Glutamatergic neuron (in vitro differentiated cells): ENCODE measurements at places on chromosomes 5 and 9.

DNA sequence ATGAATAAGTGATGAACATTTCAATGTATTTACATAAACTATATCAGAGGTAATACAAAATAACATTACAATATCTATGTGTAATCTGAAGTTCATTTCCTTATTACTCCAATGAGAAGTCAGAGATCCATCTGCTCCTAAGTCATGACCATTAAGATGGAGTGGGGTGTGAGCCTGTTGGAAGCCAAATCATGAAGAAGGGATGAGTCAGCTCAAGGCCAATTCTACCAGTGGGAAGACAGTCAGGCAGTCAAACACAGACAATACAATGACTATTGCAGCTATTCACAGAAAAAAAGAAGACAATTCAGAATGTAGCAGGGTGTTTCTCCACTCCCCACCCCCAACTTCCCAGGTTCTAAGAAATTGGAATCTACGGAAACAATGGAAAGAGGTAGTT lies 155.0 kb downstream of the NFIB start:
- DNase-seq, result no peak

- no peak for DNase-seq
These were observed 159.1 kb downstream of the ROR2 start for GRCh38 chr9:91790917-91791316.

GRCh38 chr5:148336704-148337435 lies 1.5 kb downstream of the SPINK9 start:
- DNase-seq, result no peak

GRCh38 chr9:101664453-101664852 lies 69.7 kb upstream of the PPP3R2 start:
- no peak for DNase-seq

DNA sequence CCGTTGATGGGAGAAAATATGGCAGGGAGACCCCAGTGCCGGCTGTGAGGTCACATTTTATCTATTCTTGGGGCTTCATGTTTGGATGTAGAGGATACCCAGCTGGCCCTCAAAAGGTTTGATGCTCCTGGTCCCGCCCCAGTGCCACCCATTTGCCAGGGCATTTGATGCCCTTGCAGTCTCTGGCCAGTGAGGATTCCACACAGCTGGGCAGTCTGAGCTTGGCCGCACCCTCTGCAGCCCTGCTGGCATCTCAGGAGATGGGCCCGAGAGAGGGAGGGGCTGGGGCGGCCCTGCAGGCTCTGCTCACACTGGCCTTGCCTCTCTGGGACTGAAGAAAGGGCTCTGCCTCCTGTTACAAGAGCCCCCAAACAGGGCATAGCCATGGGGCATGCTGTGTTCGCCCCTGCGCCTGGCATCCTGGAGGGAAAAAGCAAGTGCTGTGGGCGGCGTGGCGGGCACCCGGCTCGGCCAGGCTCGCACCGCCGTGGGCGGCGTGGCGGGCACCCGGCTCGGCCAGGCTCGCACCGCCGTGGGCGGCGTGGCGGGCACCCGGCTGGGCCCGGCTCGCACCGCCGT lies 27.6 kb downstream of the ADAMTSL2 start:
- DNase-seq, result no peak

GRCh38 chr9:96150324-96151227 lies 151.4 kb downstream of the HSD17B3 start:
- DNase-seq, result no peak

DNA sequence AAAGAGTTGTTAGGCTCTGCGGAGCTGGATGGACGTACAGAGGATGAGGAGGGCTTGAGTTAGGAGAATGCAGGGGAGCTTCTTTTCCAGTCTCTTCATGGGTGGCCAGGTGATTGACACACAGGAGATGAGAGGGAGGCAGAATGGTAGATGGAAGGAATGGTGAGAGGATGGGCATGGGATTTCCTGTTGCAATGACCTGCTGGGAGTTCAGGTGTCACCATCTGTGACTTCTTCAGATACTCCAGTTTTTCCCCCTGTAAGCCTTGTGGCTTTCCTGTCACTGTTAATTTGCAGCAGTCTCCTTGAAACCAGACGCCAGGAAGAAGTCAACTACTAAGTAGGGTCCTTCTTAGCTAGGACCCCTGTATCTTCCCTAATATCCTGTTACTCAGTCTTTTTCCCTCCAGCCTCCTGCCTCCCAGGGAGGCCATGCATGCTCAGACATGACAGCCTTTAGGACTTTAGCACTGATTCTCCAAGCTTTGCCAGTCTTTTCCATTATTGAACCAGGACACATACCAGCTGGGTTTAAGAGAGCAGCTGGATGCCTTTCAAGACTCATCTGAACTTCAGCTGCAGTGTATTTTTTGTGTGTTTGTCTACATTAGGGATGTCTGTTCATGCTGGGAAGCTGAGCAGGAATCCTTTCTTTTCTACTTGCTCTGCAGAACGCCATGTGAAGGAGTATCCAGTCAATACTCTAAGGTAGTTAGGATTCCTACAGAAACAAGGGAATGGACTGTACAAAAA lies 67.2 kb upstream of the CD180 start:
- no peak for DNase-seq

DNA sequence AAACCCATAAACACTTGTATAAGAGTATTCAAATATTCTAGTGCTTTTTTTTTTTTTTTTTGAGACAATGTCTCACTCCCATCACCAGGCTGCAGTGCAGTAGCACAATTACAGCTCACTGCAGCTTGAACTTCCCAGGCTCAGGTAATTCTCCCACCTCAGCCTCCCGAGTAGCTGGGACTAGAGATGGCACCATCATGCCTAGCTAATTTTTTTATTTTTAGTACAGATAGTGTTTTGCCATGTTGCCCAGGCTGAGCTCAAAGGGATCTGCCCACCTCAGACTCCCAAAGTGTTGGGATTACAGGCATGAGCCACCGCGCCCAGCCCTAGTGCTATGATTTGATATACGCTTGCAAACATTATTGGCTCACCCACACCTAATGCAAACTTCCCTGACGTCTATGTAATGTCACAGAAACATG lies 11.8 kb downstream of the IL6ST start:
- DNase-seq, result no peak

GRCh38 chr5:474840-475661 lies 32.1 kb downstream of the EXOC3 start:
- DNase-seq, result peak; percentile 32

GRCh38 chr5:53900677-53901076 lies 340.2 kb downstream of the NDUFS4 start:
- no peak for DNase-seq

DNA sequence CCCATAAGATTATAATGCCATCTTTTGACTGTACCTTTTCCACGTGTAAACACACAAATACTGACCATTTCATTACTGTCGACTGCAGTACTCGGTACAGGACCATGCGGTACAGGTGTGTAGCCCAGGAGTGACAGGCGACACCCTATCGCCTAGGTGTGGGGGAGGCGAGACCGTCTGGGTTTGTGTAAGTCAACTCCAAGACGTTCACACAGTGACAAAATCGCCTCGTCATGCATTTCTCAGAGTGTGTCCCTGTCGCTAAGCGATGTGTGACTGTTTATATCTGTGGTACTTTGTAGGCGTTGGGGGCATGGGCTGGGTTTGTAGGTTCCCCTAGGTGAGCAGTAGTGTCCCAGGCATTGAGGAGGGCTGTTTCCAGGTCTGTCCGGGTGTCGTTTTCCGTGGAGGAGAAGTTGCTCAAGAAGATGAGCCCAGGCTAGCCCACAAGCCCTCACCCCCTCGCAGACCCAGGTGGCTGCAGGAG lies 20.3 kb downstream of the NEK6 start:
- DNase-seq, result no peak

DNA sequence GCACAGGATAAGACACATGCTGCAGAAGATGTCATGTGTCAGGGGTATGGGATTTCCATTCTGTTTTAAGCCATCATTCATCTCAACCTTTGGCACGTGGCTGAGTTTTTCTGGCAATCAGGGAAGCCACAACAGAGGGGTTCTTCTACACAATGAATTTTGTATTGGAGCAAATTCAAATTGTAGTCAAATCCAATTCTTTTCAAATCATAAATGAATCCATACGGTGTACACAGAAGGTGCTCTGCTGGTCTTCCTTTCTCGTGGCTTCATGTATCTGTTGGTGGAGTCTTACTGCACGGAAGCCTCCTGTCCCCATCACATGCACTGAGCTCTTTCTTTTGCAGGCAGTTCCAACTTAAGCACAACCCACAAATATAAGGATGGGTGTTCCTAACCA lies 436.7 kb upstream of the DAP start:
- DNase-seq, result no peak

DNA sequence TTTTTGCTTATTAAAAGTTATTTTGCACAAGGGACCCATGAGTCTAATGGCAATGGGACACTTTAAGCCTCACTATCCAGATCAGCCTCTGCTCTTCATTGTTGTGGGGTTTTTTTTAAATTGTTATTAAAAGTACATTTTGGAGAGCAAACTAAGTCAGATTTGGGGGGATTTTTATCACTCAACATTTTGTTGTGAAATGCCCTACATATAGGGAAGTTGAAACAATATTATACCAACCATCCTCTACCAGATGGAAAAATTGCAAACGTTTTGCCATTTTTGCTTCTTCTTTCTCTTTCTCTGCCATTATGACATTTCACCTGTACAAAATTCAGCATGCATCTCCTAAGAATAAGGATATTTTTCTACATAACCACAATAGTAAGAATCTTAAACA lies 75.3 kb downstream of the SLC1A3 start:
- no peak for DNase-seq

GRCh38 chr9:79284081-79284480 lies 287.7 kb upstream of the TLE4 start:
- DNase-seq, result no peak

GRCh38 chr9:122331523-122331927 lies 39.3 kb upstream of the PTGS1 start:
- no peak for DNase-seq

GRCh38 chr5:82374637-82375036 lies 96.5 kb upstream of the RPS23 start:
- DNase-seq, result no peak

- DNase-seq, result no peak
These were observed 51.4 kb upstream of the BNC2 start for GRCh38 chr9:16921855-16922254.

DNA sequence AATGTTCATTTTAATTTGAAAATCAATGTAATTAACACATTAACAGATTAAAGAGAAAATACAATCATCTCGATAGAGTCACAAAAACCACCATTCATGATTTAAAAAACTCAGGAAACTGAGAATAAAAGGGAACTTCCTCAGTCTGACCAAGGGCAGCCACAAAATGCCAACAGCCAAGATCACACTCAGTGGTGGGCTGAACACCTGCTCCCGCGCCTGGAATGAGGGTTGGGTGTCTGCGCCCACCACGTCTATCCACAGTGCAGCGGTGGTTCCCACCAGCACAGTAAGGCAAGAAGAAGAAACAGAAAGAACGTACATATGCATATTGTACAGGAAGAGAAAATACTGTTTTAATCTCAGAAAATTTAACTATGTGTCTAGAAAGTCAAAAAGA lies 11.7 kb upstream of the NSMF start:
- DNase-seq, result no peak

GRCh38 chr9:14515049-14515448 lies 178.2 kb downstream of the ZDHHC21 start:
- DNase-seq, result no peak

GRCh38 chr9:119781886-119782285 lies 412.7 kb upstream of the BRINP1 start:
- DNase-seq, result no peak
